ENCODE measurements at places on chromosomes 12 and 14.

- DNase-seq: no peak
These were observed 46.3 kb downstream of the KCNA1 start for GRCh38 chr12:4956054-4956453.

- peak; percentile 43 for DNase-seq
These were observed 770 bp downstream of the ABHD4 start for GRCh38 chr14:22598896-22599244.

- no peak for DNase-seq
These were observed 24.2 kb downstream of the SFSWAP start for GRCh38 chr12:131735153-131735456.

DNA sequence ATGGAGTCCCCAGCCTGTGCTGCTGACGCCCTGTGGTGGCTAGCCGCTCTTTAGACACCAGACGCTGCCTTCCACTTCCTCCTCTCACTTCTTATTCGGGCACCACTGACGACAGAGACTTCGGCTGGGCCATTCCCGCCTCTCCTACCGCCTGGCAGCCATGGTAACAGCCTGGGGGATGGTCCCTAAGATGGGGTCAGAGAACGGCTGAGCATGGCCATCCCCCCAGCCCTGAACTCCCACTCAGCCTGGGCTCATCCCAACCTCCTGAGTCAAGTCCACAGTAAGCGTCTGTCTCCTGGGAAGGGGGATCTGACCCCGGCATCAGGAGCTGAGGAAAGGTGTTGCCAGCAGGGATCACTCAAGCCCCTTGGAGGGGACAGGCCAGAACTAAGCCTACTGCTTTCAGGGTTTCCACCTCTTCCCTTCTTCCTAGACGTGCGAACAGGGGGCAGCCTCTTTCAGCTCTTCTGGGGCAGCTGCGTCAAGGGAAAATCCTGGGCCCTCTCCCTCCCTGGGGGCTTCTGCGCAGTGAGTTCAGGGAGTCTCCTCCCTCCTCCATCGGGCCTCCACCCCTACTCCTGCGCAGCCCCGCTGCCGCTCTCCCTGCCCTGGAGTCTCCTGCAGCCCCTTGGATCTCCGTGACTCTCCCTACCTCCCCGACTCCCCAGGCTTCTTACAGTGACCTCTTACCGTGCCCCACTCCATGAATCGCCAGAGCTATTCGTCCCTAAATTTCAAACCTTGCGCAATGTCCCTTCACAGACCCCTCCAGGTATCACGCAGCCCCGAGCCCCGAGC, 643 bp upstream of the TAMALIN start:
- peak; percentile 14 for DNase-seq

GRCh38 chr14:55574988-55575387, 5.0 kb upstream of the KTN1 start:
- DNase-seq: no peak

- no peak for DNase-seq
These were observed 272.4 kb upstream of the RTL1 start for GRCh38 chr14:101175731-101176534.

GRCh38 chr12:107903341-107904061, 129.0 kb downstream of the ASCL4 start:
- peak; percentile 5 for DNase-seq

DNA sequence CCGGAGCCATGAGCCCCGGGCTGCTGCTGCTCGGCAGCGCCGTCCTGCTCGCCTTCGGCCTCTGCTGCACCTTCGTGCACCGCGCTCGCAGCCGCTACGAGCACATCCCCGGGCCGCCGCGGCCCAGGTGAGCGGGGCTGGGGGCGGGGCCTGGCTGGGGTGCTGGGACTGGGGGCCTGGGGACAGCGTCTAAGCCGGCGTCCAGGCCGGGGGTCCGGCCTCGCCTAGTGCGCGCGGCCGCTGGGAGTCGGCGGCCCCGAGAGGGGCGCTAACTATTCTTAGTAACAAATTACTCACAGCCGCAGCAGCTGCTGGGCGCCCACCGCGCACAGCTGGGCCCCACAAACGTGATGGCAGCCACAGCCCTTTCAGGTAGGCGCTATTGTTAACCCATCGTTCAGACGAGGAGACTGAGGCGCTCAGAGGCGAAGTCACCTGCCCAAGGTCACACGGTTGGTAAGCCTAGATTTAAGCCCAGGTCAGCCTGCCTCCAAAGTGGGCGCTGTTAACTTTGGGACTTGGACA, 374 bp downstream of the CYP46A1 start:
- DNase-seq: no peak

DNA sequence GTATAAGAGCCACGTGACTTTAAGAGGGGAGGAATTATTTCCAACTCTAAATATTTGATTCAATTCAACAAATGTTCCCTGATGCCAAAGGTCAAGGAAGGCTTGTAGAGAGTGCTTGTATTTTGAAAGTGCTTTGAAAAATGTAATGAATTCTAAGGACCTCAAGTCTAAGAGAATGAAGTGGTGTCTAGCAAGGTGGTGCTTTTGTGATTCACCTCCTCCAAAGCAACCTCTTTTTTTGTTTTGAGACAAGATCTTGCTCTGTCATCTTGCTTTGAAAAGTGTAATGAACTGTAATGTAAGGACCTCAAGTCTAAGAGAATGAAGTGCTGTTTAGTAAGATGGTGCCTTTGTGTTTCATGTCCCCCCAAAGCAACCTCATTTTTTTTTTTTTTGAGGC, 13.7 kb downstream of the AK7 start:
- DNase-seq: no peak

- no peak for DNase-seq
These were observed 88.3 kb downstream of the KIF26A start for GRCh38 chr14:104226421-104227383.

GRCh38 chr12:75969768-75970167, 61.8 kb downstream of the PHLDA1 start:
- no peak for DNase-seq

GRCh38 chr12:113700943-113701342, 229.3 kb upstream of the LHX5 start:
- DNase-seq: no peak

DNA sequence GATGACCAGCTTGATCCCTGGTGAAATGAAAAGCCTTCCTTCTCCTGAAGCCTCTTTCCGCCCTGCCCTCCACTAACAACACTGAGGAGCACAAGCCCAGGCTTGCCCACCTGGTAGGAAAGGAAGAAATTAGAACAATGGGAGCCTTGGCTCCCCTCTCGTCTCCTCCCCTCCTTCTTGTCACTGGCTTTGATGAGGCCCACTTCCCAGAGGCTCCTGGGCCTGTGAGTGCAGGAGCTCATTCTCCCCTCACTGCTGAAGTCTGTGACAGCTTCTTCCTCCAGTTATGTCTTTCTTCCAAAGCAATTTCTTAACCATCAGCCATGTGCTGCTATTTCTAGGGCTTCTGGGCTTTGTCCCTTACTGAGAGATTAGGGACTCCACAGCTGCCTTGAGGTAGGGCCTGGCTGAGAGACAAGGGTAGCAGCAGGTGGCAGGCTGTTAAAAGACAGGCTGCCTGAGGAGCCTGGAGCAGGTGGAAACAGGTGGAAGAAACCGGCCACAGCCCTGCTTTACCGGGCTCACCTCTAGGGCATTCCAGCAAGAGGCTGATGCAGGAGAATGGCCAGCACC, 53.6 kb upstream of the SRSF5 start:
- DNase-seq: no peak

DNA sequence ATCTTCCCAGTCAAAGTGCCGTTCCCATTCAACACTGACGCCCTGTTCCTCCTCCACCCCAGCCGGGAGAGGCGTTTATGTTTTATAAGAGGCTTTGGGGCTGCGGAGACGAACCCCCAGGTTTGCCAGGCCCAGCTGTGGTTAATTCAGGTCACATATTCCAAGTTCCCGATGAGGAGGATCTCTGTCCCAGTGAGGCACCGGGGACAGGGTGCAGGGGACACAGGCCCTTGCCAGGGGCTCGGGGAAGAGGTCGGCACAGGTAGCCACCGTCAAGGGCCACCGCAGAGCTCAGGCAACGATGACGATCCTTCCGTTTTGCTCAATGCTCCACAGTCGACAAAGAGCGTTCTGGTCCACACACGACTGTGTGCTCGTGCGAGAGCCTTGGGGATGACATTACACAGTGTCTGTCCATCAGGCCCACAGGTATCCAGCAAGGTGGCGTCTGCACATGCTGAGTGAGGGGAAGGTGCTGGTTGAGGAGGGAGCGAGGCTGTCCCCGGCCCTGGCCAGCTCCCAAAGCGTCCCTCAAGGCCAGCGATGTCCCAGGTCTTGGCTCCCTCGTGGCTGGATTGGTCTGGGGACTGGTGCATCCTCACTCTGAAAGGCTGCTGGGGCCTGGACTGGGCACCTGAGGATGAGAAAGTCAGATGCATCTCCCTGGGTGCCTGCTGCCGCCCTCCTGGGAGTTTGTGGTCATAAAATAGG, 189.2 kb upstream of the C14orf180 start:
- DNase-seq: no peak

GRCh38 chr12:58712976-58713375, 207.3 kb downstream of the LRIG3 start:
- no peak for DNase-seq

- no peak for DNase-seq
These were observed 223.1 kb downstream of the RAD51B start for GRCh38 chr14:68042586-68043210.

- no peak for DNase-seq
These were observed 9.7 kb upstream of the WSCD2 start for GRCh38 chr12:108119126-108119973.

DNA sequence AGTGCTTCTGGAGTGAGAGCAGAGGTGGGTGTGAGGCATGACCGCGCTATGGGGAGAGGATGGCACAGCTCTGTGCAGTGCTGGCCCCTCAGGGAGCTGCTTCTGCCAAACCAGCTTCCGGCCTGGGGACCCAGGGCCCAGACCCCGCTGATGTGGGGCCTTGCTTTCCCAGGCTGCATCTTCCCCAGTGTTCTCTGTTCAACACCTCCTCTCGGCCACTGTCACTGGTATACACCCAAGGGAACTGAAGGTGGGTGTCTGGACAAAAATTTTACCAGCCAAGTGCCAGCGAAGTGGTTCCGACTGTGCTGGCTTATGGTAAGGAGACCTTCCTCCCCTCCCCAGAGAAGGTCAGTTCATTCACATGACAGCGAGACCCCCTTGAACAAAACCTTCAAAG, 179.1 kb downstream of the AACS start:
- DNase-seq: no peak

- no peak for DNase-seq
These were observed 191.3 kb upstream of the MYL2 start for GRCh38 chr12:111111681-111112080.

DNA sequence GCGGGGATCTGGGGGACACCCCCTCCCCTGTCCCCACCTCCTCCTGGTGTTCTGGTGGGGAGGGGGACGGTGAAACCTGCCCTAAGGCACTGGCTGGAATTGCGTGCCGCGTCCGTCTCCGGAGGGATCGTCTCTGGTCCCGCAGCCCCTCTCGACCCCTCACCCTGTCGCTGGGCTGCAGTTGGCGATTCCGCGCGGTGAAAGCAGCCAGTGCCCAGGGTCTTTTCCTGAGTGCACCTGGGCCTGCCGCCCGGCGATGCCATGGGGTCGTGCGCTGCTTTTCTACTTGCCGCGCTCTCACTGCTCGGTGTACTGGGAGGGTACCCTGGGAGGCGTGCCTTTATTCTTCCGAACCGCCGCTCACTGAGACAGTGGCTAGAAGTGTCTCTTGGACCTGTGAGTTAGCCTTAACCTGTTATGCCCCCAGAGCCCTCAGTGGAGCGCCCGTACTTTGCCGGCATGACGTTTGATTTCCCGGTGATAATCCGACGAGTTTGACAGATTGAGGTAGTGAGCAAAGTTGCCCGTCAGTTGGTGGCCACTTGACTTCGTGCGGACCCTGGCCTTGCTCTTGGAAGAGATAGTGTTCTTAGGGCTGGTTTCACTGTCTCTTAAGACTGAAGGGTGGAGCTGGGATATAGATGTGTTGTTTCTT, 788 bp downstream of the SFSWAP start:
- no peak for DNase-seq

DNA sequence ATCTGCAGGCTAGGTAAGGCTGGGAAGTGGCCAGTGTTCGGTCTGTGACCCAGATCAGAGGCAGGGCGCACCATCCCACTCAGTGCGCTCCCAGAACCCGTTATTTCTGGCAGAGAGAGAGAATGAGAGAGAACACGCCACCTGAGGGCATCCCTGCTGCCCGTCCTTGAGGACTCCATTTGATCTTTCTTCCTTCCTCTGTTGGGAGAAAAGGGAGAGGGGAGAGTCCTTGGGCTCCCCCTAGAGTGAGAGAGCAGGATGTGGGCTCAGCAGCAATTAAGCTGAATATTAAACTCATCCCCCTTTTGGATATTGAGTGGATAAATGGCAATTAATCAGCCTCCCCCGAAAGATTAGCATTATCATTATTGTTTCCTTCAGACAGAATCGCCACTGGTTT, 70.6 kb downstream of the IFT43 start:
- no peak for DNase-seq

DNA sequence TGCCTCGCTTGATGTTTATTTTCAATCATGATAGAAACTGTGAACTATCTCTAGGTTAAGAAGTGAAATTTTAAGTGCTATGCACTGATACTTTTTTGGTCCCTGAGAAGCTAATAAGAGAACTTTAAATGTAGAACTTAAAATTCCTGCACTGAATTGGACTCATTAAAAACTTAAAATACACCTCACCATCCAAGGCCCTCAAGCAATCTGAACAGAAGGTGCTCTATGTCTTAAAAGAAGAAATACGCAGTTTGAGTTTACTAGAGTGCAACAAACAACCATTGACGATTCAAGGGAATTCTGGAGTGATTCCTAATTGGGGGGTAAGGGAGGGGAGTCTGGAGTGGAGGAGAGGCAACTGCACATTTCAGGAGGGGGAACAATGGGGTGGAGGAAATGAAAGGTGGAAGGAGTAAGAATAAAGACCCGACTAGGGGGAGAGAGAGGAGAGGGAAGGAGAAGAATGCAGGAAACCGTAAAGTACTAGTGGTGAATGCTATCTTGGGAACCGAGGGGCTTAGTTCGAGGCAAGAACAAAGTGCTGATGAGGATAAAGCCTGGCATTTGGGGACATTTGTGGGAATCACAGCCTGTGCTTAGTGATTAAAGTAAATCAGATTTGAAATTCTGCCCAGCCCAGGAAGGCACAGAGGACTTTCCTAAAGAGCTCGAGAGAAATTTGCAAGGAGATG, 389.7 kb downstream of the AACS start:
- DNase-seq: no peak

GRCh38 chr12:124020514-124020949, 47.5 kb downstream of the ZNF664 start:
- no peak for DNase-seq

GRCh38 chr12:3992945-3993344, 119.7 kb upstream of the PARP11 start:
- no peak for DNase-seq

DNA sequence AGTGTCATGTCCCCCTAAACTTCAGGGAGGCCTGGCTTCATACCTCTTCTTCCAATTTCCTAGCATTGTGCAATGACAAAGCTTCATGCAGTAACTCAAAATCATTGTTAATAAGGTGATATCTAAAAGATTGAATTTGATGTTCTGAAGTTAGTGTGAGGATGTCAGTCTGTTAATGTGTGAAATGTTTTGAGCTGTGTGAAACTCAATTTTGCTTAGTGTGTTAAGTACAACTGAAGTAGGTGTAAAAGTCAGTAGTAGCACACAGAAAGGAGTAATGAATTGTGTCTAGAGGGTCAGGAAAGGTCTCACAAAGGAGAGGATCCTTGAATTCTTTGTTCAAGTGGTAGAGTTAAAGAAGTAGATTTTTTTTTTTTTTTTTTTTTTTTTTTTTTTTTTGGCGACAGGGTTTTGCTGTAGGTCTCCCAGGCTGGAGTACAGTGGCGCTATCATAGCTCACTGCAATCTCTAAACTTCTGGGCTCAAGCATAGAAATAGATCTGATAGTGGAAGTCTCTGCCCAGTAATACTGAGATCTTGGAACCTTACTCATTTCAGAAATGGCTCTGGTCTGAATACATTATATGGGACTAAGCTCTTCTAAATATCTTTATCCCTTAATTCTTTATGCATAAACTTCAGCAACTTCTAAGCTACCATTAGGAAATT, 63.9 kb downstream of the FUT8 start:
- no peak for DNase-seq

Measured in CD4-positive, alpha-beta T cell treated with Interleukin-2 at 100 ng/mL for 4 hours (primary cell).